ENCODE measurements at places on chromosomes 4 and X.

- DNase-seq, result no peak
These were observed 582.3 kb downstream of the KCNIP4 start for GRCh38 chr4:21366312-21366711.

DNA sequence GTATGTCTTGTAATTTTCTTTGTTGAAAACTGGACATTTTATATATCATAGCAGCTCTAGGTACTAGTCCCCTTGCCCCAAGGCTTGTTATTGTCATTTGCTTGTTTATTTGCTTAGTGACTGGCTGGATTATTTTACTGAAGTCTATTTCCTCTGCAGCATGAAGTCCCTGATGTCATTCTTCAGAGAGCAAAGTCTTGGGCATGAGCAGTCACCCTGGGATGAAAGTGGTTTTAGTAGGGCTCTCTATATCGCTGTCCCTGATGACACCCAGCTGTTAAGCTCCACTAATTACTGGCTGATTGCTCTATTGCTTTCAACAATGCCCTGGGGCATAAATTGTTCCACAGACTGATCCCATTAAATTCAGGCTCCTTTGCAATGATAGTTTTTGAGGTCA lies 113.5 kb upstream of the USP9X start:
- DNase-seq, result no peak

DNA sequence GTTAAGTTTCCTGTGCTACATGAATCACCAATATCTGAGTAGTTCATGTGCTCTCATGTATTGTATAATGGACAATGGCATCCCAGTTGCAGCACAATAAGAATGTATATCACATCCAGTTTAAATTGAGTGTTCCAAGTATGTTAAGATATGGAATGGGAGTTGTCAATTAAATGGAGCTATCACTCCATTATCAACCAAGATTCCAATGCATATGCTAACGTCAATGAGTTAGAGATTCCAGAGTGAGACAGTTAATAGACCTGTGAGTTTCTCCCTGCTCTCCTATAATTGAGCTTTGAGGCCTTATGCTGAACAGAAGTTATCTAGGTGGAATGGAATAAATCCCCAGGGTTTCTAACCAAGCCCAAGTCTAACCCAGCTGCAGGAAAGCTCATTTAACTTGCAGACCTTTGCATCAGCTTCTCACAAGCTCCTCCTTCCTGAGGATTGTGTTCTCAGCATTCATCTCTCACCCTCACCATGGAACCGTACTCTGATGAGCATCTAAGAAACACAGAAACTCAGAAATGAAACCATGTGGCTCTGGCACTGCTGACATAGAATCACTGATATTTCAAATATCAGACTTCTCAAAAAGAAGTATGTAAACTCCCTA lies 84.8 kb downstream of the TIGD2 start:
- no peak for DNase-seq

DNA sequence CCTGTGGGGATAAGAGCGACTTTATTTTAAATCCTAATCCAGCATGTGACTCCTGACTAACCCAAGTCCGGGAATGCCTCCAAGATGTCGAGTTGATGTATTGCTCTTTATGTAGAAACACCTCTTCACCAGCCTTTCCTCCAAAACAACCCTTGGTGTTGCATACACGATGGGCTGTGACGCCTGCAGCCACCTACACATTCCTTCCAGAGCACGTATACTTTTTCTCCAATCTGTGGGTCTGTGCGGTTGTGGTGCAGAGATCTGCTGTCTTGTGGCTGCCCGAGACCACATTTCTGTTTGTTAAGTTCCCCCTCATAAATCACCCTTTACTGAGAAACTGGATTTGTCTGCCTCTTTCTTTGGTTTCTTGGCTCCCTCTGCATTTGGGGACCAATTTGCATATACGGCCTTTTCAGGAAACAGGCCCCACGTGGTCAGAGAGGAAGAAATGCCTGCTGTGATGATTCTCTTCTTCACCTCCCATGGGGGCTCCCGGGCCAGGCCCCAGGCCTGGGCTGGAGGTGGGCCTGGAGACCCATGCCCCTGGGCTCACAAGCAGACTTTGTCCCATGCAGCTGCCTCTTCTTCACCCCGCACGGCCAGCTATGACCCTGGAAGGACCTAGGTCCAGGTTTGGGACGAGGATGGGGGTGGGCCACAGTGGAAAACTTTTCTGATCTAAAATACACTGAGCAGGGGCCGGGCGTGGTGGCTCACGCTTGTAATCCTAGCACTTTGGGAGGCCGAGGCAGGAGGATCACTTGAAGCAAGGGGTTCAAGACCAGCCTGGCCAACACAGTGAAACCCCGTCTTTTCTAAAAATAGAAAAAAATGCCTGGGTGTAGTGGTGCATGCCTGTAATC lies 21.4 kb upstream of the AFAP1 start:
- DNase-seq, result no peak

GRCh38 chr4:176034499-176034898 lies 31.1 kb upstream of the WDR17 start:
- DNase-seq, result no peak

GRCh38 chr4:8688041-8688907 lies 95.7 kb downstream of the CPZ start:
- DNase-seq, result no peak

- DNase-seq, result no peak
These were observed 546 bp downstream of the ZRSR2 start for GRCh38 chrX:15790769-15791290.

DNA sequence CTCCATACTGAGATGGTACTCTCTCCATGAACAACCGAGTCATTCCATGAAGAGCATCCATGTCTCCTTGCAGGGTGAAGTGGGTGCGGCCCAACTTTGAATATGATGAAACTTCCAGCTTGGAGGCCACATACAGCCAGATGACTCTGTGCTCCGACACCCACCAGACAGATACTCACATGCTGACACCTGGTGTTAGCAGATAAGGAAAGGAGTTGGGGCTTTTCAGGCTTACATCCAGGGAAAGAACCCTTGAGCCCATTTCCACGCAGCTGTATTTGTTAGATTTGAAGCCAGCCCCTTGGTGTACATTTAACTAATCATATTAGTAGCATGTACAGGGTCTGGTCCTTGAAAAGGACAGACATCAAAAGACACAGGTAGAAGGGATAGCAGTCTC lies 62.1 kb upstream of the PRRG3 start:
- DNase-seq, result no peak

DNA sequence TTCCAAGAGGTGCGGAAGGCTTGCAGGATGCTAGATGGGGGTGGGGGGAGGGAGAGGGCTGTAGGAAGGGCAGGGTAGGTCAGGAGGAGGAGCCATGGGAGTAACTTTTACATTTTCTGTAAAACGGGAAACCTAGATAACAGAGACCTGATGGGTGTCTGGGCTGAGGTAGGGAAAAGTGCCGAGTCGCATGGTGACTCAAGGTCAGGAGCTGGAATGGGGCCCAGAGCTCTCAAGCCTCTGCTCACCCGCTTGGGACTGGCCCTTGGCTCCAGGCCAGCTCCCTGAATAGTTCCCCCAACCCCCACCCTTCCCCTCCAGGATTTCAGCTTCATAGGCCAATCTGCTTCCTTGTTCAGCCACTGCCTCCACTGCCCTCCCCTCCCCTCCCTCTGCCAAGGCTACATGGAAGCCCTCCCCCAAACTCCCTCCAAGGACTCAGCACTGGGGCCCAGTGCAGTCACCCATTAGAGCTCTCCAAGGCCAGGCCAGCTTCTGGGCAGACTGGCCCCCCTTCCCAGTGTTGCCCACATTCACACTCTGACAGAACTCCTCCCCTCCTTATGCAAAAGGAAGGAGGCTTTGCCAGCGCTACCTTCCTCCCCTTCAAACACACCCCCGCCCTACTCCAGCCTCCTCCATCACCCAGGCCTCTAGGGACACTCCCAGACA lies 43.6 kb downstream of the TSC22D3 start:
- DNase-seq, result no peak

- DNase-seq, result no peak
These were observed 543.8 kb upstream of the ZFP42 start for GRCh38 chr4:187451776-187452175.

All from stimulated activated CD8-positive, alpha-beta memory T cell treated with anti-CD3 and anti-CD28 coated beads, Interleukin-2, amount 100 ng/mL, for 1 hour (primary cell).